Glomerular endothelial cell (primary cell): ENCODE measurements at places on chromosomes 1 and 21.

DNA sequence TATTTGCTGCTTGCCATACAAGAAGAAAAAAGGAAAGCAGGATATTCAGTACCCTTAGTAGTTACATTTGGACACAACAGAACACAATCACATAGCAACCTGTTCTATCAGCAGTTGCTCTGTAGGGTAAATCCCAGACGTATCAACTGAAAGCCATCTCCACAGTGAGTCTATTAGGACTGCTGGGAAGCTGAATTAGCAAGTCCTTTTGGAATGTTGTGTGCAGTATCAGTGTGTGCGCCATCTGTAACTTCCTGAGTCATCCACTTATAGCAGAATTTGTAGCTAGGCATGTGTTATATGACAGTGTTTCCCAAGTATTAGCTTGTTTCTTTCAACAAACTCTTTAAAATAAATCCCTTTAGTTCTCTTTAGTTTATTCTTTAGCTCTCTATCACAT lies 21.3 kb downstream of the CCDC30 start:
- no peak for DNase-seq

- DNase-seq = no peak
These were observed 72.4 kb downstream of the CASZ1 start for GRCh38 chr1:10724052-10724494.

GRCh38 chr1:60969971-60970509 lies 112.3 kb upstream of the NFIA start:
- no peak for DNase-seq

- no peak for DNase-seq
These were observed 10.4 kb downstream of the JUN start for GRCh38 chr1:58773406-58773840.

DNA sequence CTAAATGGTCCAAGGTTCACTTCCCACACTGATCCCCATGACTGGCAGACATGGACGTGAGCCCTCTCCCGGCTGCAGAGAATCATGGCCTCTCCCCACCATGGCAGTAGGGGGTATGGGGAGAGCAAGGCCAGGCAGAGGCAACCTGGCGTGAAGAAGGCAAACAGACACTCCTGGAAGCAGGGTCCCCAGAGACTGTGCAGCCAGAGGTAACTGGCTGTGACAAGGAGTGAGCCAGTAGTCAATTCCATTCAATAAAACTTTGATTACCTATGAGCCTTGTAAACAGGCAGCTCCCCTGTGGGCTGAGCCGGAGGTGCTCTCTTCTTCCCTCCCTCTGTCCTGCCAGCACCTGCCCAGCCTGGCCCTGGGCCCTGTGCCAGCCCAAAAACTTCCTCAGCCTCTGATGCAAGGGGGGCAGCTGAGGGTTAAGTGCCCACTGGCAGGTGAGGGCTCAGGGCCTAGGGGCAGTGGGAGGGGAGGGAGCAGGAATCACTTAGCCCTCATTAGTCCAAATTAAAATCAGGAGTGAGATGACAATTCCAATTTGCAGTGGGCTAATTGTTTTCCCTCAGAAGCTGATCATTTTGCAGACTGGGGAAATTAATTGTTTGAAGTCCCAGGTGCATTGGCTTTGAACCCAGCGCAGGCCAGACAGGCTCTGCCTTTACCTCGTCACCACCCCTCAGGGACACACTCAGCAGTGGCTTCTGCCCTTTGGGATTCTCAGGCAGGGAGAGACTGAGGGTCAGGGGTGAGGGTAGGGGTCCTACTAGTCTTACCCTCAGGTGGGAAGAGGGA lies 35.6 kb downstream of the LRRN2 start:
- DNase-seq = no peak

- DNase-seq = no peak
These were observed 28.0 kb upstream of the FASLG start for GRCh38 chr1:172630868-172631267.

GRCh38 chr1:227948493-227949260 lies 945 bp upstream of the WNT9A start:
- no peak for DNase-seq

- no peak for DNase-seq
These were observed 21.2 kb upstream of the PRKACB start for GRCh38 chr1:84122780-84123382.

DNA sequence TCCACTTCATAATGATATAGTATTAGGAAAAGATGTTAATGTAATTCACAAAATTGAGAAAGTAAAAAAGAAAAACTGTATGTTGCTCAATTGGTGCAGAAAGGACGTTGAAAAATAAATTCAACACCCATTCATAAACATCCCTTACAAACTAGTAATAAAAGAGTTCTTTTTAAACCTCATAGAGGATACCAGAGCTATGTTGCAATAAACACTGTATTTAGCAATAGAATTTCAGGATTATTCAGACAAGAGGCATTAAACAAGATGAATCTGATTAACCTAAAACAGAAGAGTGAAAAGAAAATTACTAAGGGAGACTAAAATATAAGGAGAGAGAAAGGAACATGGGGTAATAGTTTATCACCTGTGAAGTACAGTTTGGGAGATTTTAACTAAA lies 154.8 kb downstream of the NTPCR start:
- DNase-seq = no peak

DNA sequence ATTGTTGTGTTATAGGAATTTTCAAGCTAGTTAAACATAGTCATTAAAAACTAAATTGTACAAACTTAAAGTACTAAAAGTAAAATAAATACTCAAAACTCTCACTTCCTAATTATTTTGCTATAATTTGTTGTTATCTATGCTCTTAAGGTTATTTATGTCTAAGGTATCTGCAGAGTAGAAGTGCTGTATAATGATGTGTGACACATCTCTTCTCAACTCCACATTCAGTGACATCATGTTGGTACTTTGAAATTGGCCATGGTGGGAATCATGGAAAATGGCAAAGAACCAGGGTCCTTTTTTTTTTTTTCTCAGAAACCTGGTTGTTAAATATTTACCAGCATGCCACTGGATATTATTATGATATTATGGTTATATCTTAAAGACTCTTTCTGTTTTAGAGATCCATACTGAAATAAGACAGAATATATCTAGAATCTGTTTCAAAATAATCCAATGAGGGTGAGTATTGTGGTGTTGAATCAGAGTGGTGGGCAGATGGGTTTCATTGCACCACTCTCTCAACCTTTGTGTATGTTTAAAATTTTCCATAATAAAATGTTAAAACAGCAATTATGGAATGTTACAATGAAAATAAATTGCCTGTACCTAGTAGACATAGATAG lies 22.4 kb downstream of the LRRC8B start:
- no peak for DNase-seq

GRCh38 chr1:193749868-193750267 lies 563.5 kb upstream of the B3GALT2 start:
- DNase-seq = no peak

DNA sequence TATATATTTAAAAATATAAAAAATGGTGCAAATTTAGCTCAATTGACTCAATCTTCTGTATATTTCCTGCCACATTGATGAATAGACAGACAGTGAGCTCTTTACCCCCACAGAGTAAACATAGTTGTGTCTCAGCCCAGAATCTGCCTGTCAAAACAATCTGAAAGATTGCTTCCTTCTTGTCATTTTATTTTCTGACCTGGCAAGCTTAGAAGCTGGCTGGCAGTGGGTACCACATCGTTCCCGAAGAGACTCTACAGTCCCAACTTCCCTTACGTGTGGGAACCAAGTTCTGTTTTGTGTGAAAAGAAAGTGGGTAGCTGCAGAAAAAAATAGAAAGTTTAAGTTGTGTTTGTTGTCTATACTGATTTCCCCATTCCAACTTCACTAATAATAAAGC lies 629.3 kb upstream of the NEGR1 start:
- DNase-seq = no peak
